Muscle of back (tissue), 13 donors: ENCODE measurements at places on chromosomes 5 and 9. TPM values are rescaled to one million over a fixed set of nuclear protein-coding genes. Genes with fewer than 3 reads are reported as not detected.

PPP2R2B gene
- polyA plus RNA-seq: 0.83 TPM

IL17B gene
- polyA plus RNA-seq: 196 TPM

ST6GALNAC4 gene
- polyA plus RNA-seq: 41.2 TPM

PROB1 gene
- polyA plus RNA-seq: 32.5 TPM

NSD1 gene
- 44.4 TPM for polyA plus RNA-seq

MTAP gene
- 18.2 TPM for polyA plus RNA-seq

SPINK6 gene
- polyA plus RNA-seq: not detected

CDKN2A gene
- polyA plus RNA-seq: not detected

CYSTM1 gene
- 34.2 TPM for polyA plus RNA-seq

CD274 gene
- polyA plus RNA-seq: 0.66 TPM
